ENCODE measurements at places on chromosomes 1 and 21.

GRCh38 chr1:147753081-147753480 lies 7.3 kb downstream of the GJA5 start:
- no peak overlapping the region for H3K4me3 ChIP-seq
- H3K27ac ChIP-seq: no peak overlapping the region
- DNase-seq: no peak
- H3K27me3 ChIP-seq: peaks cover 6% of the 10 kb centered on the region
- H3K36me3 ChIP-seq: no peaks in the 10 kb centered on the region

GRCh38 chr1:229892515-229893117 lies 174.4 kb upstream of the GALNT2 start:
- H3K27ac ChIP-seq: no peak overlapping the region
- H3K4me1 ChIP-seq: no peaks in the 10 kb centered on the region

DNA sequence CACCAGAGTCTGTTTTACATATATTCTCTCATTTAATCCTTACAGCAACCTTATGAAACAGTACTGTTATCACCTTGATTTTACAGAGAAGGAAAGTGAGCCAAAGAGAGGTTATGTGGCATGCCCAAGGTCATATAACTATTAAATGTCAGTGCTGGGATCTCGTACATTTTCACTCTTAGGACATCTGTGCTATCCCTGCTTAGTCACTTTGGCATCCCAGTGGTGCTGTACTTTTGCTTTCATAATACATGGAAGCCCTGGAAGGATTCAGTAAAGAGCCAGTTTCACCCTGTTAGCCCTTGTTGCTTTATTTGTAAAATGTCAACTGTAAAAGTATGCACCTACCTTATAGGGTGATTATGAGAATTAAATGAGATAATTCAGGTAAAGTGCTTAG lies 104.4 kb downstream of the NFIA start:
- H3K27me3 ChIP-seq: no peaks in the 10 kb centered on the region
- H3K4me3 ChIP-seq: no peak overlapping the region
- DNase-seq: no peak
- H3K36me3 ChIP-seq: no peaks in the 10 kb centered on the region
- H3K4me1 ChIP-seq: no peaks in the 10 kb centered on the region
- H3K27ac ChIP-seq: no peak overlapping the region

GRCh38 chr1:14598007-14598497 lies 433 bp upstream of the KAZN start:
- H3K27me3 ChIP-seq: peaks cover 12% of the 10 kb centered on the region
- H3K27ac ChIP-seq: no peak overlapping the region
- H3K36me3 ChIP-seq: no peaks in the 10 kb centered on the region
- DNase-seq: no peak
- H3K4me1 ChIP-seq: no peaks in the 10 kb centered on the region

GRCh38 chr1:2596530-2597333 lies 10.2 kb downstream of the PRXL2B start:
- DNase-seq: peak; percentile 0
- peaks cover 5% of the 10 kb centered on the region for H3K4me1 ChIP-seq
- no peak overlapping the region for H3K4me3 ChIP-seq

DNA sequence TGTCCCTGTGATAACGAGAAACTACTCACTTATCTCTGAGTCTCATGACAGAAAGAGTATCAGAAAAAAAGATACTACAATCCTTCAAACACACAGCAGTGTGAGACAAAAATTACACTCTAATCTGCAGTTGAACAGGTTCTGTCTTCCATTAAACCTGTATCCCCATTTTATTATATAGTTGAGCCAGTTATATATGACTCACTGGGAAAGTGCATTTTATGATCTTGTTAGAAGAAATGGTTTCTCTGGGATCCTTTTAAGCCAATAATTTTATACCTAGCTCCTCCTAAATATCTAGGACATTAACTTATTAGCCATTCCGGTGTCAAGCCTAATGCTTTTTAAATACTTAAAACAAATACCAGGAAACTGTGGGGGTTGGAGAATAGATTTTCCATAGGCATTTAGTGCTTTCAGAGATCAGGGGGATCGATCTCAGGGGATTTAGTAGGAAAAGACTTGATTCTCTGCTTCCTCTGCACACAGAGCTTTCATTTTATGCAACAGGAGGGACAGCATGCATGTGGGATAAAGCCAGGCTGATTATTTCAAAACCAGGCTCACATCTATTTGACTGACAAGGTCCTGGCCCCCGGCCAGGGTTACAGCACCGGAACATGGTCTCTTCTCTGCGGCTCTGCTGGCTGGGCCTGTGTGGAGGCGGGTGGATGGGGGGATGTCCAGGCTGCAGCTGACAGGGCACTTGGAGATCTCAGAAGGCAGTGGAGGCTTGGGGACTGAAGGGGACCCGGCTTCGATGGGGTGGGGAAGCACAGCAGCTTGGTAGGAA lies 310.6 kb downstream of the DISC1 start:
- no peak overlapping the region for H3K4me3 ChIP-seq
- H3K27ac ChIP-seq: no peak overlapping the region
- no peak for DNase-seq
- H3K36me3 ChIP-seq: no peaks in the 10 kb centered on the region
- no peaks in the 10 kb centered on the region for H3K4me1 ChIP-seq
- no peaks in the 10 kb centered on the region for H3K27me3 ChIP-seq

DNA sequence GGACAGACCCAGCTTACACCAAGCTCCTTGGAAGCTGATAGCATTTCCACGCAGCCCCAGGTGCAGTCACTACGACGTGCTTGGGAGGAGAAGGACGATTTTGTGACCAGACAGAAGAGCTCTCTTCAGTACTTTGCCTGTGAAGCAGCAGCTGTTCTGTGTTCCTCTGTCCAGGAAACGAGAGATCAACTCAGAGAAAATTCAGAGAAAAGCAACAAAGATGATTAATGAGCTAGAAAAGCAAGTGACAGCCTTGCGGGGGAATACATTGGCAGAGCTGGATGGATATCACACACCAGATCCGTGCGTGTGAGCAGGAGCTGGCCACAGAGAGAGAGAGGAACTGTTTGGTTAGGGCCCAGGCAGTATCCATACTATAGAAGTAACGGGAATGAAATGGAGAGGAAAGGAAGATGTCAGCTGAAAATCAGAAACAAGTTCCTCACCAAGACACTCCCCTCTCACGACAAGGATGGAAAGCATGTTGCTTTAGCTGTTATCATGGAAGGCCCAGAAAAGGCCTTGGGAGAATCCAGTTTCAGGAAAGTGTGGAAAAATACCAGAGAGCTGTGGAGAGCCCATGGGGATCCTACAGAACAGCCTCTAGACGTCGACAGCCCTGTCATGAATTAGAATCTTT lies 106.2 kb downstream of the TOMM20 start:
- no peaks in the 10 kb centered on the region for H3K36me3 ChIP-seq
- DNase-seq: peak; percentile 35
- no peaks in the 10 kb centered on the region for H3K4me1 ChIP-seq
- no peak overlapping the region for H3K4me3 ChIP-seq

DNA sequence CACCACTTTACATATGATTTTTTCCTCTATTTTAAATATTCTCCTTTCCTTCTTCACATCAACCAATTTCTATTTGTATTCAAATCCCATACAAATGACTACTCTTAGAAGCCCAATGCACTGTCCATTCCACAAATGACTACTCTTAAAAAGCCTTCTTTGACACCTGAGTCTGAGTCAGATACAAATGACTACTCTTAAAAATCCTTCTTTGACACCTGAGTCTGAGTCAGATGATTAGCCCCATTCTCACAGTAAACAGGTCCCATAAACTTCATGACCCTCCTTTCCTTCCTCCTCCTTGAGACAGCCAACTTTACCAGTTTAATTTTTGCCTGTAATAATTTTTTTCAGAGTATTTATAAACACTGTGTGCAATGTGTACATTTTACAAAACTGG lies 231.3 kb upstream of the USP25 start:
- no peak for DNase-seq
- peaks cover 2% of the 10 kb centered on the region for H3K27me3 ChIP-seq

GRCh38 chr1:111804776-111805175 lies 49.1 kb downstream of the DDX20 start:
- no peaks in the 10 kb centered on the region for H3K4me1 ChIP-seq
- H3K36me3 ChIP-seq: no peaks in the 10 kb centered on the region
- DNase-seq: no peak
- H3K27ac ChIP-seq: no peak overlapping the region
- H3K4me3 ChIP-seq: no peak overlapping the region
- H3K27me3 ChIP-seq: no peaks in the 10 kb centered on the region

GRCh38 chr1:153789478-153790034 lies 14.3 kb downstream of the SLC27A3 start:
- H3K36me3 ChIP-seq: no peaks in the 10 kb centered on the region
- no peak for DNase-seq
- no peak overlapping the region for H3K4me3 ChIP-seq
- peaks cover 3% of the 10 kb centered on the region for H3K4me1 ChIP-seq
- no peaks in the 10 kb centered on the region for H3K27me3 ChIP-seq

DNA sequence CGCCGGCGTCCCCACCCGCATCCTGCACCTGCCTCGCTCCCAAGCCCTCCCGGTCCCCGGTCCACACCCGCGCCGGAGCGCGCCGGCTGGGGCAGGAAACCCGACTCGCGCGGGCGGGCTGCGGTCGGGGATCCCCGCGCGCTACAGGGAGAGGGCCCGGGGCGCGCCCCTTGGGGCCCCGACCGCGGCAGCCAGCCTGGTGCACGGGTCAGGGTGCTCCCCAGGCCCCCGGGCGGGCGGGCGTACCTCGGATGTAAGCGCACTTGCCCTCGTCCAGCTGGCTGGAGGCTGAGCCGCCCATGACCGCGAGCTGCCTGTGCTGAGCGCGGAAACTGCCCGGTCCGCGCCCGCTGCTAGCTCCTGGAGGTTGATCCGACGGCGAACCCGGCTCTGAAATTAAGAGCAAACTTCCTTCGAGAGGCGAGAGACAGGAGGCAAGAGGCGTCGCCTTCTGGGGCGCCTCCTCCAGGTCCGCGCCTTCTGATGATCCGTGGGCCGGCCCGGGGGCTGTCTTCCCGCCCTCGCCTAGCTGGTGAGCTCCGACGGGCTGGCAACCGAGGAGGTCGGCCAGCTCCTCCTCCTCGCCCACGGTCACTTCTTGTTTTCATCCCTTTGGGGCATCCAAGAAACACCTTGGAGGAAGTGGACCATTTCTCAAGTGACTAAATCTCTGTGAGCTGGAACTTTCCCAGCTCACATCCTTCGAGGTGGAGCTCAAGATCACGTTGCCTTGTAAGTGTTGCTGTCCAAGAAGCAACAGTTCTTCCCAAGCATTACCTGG lies at the start of gene NIBAN1:
TSS of gene NIBAN1 (minus strand) at position 453 of the 781 bp plus-strand sequence. CDS start at position 301, 152 bp downstream.
- peaks cover 55% of the 10 kb centered on the region for H3K4me1 ChIP-seq
- peak within 1 kb of the TSS; percentile 89 for H3K27ac ChIP-seq
- no peaks in the 10 kb centered on the region for H3K27me3 ChIP-seq
- H3K36me3 ChIP-seq: no peaks in the 10 kb centered on the region

GRCh38 chr1:58454385-58454784 lies 92.1 kb downstream of the OMA1 start:
- H3K36me3 ChIP-seq: no peaks in the 10 kb centered on the region
- no peak overlapping the region for H3K4me3 ChIP-seq
- H3K27me3 ChIP-seq: no peaks in the 10 kb centered on the region
- no peaks in the 10 kb centered on the region for H3K4me1 ChIP-seq
- no peak overlapping the region for H3K27ac ChIP-seq

DNA sequence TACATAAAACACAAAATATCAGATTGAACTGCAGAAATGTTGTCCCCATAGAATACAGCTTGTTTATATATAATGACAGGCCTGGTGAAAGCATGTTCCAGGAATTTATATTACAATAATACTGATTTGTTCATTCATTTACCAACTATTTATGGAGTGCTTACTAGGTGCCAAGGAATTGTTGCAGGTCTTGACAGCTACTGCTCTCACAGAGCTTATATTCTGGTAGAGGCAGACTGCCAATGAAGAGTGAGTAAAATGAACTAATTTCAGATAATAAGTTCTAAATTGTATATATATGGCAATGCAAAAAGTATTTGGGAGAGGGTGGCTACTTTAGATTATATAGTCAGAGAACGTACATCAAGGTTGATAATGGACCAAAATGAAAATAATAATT lies 152.0 kb downstream of the COQ8A start:
- H3K4me3 ChIP-seq: no peak overlapping the region
- no peak overlapping the region for H3K27ac ChIP-seq
- DNase-seq: no peak
- no peaks in the 10 kb centered on the region for H3K36me3 ChIP-seq

DNA sequence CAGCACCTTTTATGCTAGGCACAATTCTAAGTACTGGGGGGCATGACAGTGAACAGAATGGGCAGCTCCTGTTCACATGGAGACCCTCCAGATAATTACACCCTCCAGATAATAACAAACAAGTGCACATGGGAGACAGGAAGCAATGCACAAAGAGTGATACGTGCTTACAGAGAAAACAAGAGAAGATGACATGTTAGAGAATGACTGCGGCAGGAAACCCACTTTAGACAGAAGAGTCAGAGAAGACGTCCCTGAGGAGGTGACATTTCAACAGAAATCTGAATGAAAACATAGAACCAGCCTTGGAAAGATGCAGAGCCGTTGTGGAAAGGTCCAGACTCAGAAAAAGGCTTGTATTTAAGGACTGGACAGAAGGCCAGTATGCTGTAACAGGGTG lies 54.7 kb upstream of the ARTN start:
- no peak overlapping the region for H3K4me3 ChIP-seq
- peaks cover 6% of the 10 kb centered on the region for H3K36me3 ChIP-seq
- H3K27me3 ChIP-seq: no peaks in the 10 kb centered on the region
- H3K4me1 ChIP-seq: peaks cover 3% of the 10 kb centered on the region
- no peak for DNase-seq

DNA sequence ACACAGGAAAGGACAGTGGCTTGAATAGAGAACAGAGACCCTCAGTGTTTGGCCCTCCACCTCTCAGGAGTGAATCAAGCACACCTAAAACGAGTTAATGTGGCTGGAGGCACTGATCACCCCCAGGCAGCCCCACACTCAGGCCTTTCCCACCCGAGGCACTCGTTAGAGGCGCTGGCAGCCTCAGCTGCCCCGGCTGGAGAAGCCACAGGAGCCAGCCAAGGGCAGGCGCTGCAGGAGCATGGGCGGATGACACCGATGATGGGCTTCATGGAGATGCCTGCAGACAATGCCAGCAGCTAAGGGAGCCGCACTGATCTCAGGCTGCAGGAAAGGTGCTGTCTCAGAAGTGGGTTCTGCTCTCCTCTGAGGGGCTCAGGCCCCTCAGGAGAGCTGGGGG lies 24.1 kb upstream of the ABCG1 start:
- no peaks in the 10 kb centered on the region for H3K36me3 ChIP-seq
- H3K27me3 ChIP-seq: no peaks in the 10 kb centered on the region
- H3K4me3 ChIP-seq: no peak overlapping the region
- DNase-seq: no peak
- no peak overlapping the region for H3K27ac ChIP-seq
- H3K4me1 ChIP-seq: peaks cover 31% of the 10 kb centered on the region

GRCh38 chr1:185574139-185574875 lies 159.9 kb upstream of the HMCN1 start:
- no peak overlapping the region for H3K27ac ChIP-seq
- H3K4me3 ChIP-seq: no peak overlapping the region
- no peaks in the 10 kb centered on the region for H3K36me3 ChIP-seq
- H3K4me1 ChIP-seq: peaks cover 9% of the 10 kb centered on the region

- no peaks in the 10 kb centered on the region for H3K36me3 ChIP-seq
- DNase-seq: no peak
- no peaks in the 10 kb centered on the region for H3K27me3 ChIP-seq
- no peak overlapping the region for H3K27ac ChIP-seq
- no peaks in the 10 kb centered on the region for H3K4me1 ChIP-seq
- H3K4me3 ChIP-seq: no peak overlapping the region
Measured at GRCh38 chr1:192959657-192960186, 99.4 kb downstream of the UCHL5 start.

- no peak overlapping the region for H3K4me3 ChIP-seq
- no peak overlapping the region for H3K27ac ChIP-seq
- no peak for DNase-seq
- H3K27me3 ChIP-seq: no peaks in the 10 kb centered on the region
- H3K4me1 ChIP-seq: no peaks in the 10 kb centered on the region
- no peaks in the 10 kb centered on the region for H3K36me3 ChIP-seq
Measured at GRCh38 chr1:118871582-118872171, 116.5 kb downstream of the TBX15 start.
